ENCODE measurements at places on chromosomes 4 and X.

DNA sequence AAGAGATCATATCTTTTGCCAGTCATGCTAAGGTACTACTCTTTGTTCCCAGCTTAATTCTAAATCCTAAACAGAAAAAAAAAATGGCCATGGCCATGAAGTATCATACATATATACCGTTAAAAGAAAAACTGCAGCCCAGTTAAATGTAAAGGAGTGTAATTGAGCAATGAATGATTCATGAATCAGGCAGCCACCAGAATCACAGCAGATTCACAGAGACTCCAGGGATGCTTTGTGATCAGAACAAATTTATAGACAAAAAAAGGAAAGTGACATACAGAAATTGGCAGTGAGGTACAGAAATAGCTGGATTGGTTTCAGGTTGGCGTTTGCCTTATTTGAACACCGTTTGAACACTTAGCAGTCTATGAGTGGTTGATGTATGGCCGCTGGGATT is 42.1 kb upstream of the PDGFC start:
- DNase-seq, result no peak

DNA sequence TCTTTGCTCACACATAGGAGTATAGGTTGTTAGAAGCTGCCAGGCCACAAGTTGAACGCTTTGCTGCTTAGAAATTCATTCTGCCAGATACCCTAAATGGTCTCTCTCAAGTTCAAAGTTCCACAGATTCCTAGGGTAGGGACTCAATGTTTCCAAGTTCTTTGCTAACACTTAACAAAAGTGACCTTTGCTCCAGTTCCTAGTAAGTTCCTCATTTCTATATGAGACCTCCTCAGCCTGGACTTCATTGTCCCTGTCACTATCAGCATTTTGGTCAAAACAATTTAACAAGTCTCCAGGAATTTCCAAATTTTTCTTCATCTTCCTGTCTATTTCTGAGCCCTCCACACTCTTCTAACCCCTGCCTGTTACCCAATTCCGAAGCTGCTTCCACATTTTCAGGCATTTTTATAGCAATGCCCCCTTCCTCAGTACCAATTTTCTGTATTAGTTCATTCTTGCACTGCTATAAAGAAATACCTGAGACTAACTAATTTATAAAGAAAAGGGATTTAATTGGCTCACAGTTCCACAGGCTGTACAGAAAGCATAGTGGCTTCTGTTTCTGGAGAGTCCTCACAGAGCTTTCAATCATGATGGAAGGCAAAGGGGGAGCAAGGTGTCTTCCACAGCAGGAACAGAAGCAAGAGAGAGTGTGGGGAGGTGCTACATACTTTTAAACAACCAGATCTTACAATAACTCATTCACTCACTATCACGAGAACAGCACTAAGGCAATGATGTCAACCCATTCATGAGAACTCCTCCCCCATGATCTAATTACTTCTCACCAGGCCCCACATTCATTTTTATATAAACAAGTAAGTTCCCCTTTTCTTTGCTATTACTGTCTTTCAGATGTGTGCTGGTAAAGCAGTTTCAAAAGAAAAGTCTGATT is 11.5 kb upstream of the TLR1 start:
- peak; percentile 69 for DNase-seq

DNA sequence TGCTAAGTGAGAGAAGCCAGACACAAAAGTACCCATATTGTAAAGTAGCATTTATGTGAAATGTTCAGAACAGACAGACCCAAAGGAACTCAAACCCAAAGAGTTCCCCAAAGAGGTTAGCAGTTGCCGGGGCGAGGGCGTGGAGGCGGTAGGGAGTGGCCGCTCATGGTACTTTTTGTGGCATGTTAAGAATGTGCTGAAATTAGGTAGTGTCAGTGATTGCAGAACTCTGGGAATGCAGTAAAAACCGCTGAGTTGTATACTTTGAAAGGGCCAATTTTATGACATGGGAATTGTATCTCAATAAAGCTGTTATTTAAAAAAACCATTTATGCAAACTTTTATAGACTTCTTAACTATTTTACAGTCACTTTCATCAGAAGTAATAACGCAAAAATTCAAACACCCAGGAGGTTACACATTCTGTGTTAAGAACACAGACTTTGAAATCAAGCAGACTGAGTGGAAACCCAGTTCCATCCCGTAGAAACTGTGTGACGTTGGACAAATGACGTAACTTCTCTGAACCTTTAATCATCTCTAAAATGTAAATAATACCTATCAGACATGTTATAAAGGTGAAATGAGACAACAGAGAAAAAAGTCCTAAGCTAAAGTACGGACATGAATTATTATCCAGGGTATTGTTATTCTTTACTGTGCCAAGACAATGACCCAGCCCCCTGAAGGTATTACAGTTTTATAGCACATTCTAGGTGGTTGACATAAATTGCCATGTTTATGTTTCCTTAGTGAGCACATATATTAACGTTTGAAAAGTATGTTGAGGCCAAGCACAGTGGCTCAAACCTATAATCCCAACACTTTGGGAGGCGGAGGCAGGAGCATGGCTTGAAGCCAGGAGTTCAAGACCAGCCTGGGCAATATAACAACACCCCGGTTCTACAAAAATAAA is 19.7 kb downstream of the ZFP42 start:
- no peak for DNase-seq

GRCh38 chr4:6309777-6310176 is 40.1 kb downstream of the WFS1 start:
- DNase-seq, result no peak

DNA sequence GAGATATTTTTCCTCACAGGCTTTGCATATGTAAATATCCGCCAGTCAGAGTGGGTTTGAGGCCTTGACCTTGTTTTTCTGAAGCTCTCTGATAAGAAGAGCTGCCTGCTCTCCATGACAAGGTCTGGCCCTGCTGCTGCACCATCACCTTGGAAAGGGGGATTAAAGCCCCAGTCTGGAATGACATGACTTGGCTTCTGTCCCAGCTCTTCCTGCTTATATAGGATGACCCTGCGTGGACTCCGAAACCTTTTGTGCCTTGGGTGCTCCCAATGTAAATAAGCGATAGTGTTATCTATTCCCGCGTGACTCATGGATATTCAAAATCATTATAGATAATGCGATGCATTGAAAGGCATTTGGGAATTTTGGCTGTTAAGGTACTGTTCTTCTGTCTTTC is 139.3 kb downstream of the BMPR1B start:
- no peak for DNase-seq

DNA sequence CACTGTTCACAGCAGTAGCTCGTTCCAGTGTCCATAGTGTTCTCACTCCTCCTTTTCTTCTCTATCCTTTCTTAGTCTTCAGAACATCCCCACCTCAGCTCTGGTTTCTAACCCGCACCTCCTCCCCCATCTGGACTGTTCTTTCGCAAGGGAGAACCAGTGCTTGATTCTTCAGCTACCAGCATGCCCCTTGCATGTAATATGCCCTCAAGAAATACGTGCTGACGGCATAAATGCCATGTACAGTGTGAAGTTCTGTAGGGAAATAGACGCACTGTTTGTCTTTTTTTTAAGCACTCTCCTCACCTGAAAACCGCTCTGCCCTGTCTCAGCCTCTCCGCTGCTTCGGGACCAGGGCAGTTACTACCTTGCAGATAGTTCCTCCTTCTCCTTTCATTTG is 5.3 kb downstream of the CLDN22 start:
- DNase-seq, result no peak

DNA sequence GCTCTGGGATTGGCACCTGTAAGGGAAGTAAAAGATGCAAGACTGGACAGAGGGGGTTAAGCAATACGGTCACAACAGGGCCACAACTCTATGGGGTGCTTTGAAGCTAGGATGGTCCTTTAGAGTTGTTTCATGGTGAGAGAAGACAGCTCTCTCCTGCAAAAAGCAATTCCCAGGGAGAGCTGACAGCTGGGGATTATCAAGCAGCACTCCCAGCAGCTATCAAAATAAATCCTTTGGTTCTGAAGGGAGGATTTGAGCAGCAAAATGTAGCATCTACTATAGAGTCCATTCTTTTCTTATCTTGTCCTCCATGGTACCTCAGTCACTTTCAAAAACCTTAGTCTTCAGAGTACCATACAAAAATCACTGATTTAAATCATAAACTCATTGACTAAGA is 35.1 kb upstream of the AP1AR start:
- DNase-seq, result no peak

DNA sequence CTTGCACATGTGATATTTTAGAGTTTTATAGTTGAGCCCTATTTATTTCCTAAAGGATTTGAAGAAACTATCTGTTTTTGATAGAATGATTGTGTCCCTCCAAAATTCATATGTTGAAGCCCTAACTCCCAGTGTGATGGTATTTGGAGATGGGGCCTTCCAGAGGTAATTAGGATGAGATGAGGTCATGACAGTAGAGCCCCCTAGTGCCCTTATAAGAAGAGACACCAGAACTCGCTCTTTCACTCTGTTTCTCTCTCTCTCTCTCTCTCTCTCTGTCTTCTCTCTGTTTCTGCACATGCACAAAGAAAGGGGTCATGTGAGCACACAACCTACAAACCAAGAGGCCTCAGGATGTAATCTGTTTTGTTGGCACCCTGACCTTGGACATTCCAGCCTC is 921.9 kb upstream of the DIAPH2 start:
- peak; percentile 1 for DNase-seq

DNA sequence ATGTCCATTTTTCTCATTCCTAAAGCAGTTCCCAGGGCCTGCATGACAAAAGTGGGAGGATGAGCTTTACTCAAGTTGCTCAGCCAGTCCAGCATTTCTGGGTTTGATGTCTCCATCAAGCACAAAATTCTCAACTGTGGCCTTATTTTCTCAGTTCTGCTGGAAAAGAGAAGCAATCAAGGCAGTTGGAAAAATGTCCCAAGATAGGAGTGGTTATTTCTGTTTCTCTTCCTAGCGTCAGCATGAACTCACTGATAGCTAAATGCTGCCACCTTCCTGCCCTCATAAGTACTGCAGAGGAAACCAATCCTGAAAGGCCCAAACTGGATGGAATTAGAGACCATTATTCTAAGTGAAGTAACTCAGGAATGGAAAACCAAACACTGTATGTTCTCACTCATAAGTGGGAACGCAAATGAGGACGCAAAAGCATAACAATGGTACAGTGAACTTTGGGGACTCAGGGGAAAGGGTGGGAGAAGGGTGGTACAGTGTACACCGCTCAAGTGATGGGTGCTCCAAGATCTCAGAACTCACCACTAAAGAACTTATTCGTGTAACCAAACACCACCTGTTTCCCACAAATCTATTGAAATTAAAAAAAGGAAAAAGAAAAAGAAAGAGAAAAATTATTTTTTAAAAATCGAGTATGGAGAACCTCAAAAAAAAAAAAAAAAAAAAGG is 29.6 kb downstream of the ADH7 start:
- peak; percentile 80 for DNase-seq

- DNase-seq, result no peak
Observed at GRCh38 chr4:58636381-58636780, 1526.2 kb upstream of the IGFBP7 start.

- no peak for DNase-seq
Observed at GRCh38 chrX:37677765-37678164, 7.8 kb upstream of the XK start.

- DNase-seq, result peak; percentile 8
Observed at GRCh38 chrX:26918631-26919030, 544.5 kb downstream of the PPP4R3C start.

- DNase-seq, result peak; percentile 34
Observed at GRCh38 chr4:70269674-70270073, 27.3 kb downstream of the CSN3 start.

DNA sequence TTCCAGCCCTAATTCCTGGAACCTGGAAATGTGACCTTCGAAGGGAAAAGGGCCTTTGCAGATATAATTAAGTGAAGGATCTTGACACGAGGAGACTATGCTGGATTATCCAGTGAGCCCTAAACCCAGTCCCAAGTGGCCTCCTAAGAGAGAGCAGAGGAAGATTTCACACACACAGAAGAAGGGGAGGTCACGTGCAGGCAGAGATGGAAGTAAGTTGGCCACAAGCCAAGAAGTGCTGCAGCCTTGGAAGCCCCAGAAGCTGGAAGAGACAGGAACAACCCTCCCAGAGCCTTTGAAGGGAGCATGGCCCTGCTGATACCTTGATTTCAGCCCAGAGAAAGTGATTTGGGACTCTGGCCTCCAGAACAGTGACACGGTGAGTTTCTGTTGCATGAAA is 51.9 kb downstream of the EVC2 start:
- DNase-seq, result no peak

- DNase-seq, result no peak
Observed at GRCh38 chrX:152942077-152942442, 44.2 kb downstream of the ZNF185 start.

DNA sequence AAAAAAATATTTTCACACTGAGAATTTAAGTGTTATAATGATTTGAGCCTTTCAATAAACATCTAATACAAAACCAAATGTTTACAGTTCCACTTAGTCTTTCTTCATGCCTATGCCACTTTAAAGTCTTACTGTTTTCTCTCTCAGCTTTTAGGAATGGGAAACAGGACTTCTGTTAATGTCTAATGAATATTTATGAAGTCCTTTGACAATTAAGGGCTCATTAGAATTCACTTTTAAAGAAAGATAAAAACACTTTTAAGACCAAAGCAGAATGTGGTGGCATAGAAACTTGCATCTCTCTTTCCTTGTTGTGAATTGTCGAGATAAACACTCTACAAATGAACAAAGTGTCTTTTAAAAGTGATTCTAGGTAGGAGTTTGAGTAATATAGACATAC is 315.9 kb downstream of the BMPR1B start:
- no peak for DNase-seq

DNA sequence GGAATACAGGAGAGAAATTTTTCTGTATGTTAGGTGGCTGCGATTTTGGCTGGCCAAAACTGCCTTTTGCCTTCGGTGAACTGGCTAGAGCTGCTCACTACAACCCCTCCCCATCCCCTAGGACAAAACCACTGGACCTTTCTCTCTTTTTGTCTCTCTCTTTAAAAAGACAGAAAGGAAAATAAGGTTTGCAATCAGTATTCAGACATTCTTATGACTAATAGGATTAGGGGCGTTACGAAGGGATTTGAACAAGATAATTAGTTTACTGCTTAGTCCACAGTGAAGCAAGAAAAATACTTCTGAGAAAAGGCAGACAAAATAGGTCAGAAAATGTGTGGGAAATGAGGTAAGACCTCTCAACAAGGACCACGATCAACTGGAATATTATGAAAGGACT is 180.4 kb downstream of the SLIT2 start:
- no peak for DNase-seq

Data from pons (tissue), 1 donor.